ENCODE measurements at places on chromosomes 6 and 20.

DNA sequence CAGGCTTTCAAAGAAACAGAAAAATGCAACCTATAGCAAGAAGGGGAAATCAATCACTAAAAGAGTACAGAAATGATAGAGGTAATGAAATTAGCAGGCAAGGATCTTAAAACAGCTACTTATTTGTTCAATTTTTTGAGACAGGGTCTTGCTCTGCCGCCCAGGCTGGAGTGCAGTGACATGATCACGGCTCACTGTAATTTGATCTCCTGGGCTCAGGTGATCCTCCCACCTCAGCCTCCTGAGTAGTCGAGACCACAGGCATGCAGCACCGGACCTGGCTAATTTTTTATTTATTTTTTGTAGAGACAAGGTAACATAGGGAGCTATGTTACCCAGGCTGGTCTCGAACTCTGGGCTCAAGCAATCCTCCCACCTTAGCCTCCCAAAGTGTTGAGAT, 21.6 kb downstream of the TFB1M start:
- DNase-seq, result no peak

DNA sequence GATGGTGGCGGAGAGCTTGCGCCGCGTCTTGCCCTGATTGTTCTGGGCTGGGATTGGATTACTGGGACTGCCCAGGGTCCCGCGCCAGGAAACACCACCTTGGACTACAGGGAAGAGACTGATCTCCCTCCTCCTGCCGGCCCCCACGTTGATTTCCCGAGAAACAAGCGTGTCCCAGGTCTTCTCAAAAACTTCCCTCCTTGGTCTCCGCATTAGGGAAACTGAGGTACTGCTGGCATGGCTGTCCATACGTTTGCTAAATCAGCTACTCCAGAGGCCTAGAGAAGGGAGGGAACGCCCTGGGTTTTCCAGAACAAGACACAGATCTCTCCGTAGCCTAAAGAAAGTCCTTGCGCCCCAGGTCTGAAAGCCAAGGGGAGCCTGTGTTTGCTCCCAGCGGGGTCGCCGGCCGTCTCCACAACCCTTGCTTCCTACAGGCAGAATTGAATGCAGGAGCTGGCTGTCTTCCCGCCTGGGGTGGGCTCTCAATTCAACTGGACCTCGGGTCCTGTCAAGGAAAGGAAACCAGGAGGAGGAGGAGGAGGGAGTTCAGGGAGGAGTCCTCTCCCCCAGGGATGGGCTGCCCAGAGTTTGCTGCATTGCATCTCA, 29.2 kb downstream of the TFAP2A start:
- DNase-seq, result no peak

- no peak for DNase-seq
These were observed 114.7 kb upstream of the BACH2 start for GRCh38 chr6:90411292-90411781.

DNA sequence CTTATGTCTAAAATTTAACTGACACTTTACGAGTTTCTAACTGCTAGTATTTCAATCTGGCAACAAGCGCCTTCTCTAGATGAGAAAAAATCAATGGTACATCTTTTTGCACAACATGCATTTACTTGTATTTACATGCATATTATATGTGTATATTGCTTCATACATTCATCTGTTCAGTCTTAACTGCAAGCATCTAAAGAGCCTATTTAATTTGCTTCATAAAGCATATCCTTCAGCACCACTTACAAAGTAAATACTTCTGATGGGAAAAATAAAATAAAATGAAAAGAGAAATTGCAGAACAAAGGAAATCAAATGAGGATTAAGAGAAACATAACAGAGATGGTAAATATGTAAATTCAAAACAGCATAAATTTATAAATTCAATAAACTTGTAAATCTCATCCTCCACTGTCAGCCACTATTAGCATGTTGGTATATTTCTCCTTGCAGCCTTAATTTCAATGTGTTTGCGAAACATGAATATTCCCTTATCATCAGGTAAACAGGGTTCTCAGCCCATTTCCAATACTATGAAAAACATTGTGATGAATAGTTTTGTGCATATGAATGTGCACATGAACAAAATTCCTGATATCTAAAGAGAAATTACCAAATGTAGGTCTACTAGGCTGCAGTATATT, 332.5 kb upstream of the RUNX2 start:
- no peak for DNase-seq

DNA sequence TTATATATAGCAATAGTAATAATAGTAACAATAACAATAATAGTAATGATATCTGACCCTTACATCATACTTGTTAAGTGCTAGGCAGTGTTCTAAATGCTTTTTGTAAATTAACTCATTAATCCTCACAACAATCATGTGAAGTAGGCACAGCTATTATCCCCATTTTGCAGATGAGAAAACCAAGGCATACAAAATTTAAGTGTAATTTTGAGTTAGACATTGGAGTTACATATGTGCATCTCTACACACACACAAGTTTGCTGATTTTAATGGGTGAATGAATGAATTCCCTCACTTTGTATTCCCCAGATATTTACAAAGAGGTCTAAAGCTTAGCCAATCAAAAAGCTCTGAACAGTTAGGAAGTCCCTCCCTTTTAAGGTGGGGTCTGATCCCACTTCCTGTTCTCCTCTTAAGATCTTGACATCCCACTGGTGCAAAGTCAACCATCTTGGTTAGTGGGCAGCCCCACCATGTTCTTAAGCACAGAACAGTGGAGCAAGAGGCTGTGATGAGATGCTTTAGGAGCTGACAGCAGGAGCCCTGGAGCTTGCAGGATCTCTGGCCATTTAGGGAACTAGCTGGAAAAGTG, 85.3 kb upstream of the FOXP4 start:
- no peak for DNase-seq

- no peak for DNase-seq
These were observed 36.8 kb upstream of the ZBP1 start for GRCh38 chr20:57656821-57657534.

DNA sequence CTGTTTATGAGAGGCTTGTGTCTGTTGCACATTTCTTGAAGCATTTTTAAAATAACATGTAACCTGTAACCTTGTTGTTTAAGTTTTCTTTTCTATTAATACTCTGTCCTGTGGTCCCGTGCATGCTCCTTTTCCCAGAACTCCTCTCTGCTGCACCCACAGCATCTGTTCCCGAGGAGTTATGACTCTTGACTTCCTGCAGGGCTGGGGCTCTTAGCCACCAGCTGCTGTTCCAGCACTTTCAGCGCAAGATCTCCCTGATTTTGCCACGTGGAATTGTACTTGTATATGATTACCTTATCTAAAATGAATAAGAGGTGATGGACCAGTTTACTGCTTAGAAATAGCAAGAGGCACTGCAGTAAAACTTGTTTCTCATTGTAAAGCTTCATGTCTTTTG, 150.6 kb downstream of the QKI start:
- no peak for DNase-seq

DNA sequence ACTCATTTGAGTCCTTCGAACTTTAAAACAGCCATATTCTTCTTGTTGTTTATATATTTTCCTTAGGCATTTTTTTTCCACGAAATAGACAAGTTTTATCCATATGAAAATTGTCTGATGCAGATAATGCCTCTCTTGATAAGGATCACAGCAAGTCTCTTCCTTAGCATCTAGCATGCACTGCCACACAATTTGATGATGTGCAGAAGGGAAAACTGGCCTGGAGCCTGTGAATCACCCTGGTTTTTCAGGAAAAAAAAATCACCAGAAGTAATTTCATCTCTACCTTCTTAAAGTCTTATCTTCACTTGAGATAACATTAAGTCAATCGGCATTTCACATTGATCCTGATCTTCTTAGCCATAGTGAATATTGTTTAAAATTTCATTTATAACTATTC, 199.8 kb downstream of the TENT5A start:
- no peak for DNase-seq

- no peak for DNase-seq
These were observed 726.0 kb downstream of the KIF16B start for GRCh38 chr20:15847196-15847784.

- DNase-seq, result no peak
These were observed 3.8 kb downstream of the DEK start for GRCh38 chr6:18260448-18261106.

- DNase-seq, result no peak
These were observed 14.5 kb upstream of the SIRPG start for GRCh38 chr20:1671891-1672669.

- peak; percentile 61 for DNase-seq
These were observed 170.8 kb downstream of the BCAS1 start for GRCh38 chr20:53899351-53900167.

DNA sequence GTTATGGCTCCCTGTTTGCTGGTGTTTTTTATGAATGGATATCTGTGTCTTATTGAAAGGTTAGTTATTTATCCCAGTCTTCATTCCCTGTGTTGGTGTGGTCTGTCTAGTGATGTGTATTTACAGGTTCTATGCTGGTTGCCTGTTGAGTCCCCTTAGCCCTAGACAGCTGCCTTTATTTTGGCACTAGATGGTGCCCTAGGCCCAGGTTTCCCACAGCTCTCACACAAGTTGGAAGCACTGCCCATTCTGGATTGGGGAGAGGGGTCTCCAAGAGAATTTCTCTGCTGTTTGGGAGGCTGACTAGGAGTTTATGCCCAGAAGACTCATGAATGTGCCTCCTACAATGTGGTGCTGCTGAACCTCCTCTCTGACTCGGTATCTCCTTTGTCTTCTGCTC, 12.4 kb downstream of the GRM1 start:
- no peak for DNase-seq

- DNase-seq, result no peak
These were observed 90.4 kb downstream of the PLEKHG1 start for GRCh38 chr6:150689900-150690590.

GRCh38 chr6:155452576-155452975, 3.1 kb downstream of the NOX3 start:
- no peak for DNase-seq

DNA sequence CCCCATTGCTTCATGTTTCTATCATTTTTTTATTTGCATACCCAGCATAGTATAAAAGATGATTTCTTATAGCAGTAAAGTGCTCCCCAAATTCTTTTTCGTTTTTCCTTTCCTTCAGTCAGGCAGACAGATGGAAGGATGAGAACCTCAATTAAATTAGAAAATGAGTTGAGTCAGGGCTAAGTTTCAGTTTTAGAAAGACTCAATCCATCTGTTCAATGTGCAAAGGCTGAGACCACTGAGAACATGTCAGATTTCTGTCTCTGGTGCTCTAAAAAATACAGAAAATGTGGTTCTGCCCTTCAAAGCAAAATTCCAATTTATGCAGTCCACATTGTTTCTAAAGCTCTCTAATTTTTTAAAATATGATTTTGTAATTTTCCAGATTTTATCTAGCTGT, 257.6 kb upstream of the HS3ST5 start:
- DNase-seq, result no peak

GRCh38 chr6:122647765-122648164, 37.6 kb downstream of the PKIB start:
- no peak for DNase-seq

DNA sequence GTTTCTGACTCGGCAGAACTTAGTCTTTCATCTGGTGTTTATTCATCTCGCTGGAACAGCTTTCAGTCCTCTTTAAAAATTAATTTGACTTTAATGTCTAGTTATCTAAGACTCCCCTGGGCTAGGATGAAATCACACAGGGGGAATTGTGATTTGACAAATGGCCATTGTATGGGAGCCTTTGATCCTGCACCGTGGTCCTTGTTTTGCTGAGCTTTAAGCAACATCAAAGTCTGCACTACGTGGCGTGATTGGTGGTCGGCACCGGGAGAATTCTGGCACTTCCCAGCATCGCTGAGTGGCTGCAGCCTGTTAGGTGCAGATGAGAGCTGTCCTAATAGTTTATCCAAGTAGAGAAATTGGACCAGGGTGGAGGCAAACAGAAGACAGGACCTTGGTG, 146.9 kb downstream of the TBC1D7 start:
- DNase-seq, result no peak

- no peak for DNase-seq
These were observed 109.6 kb downstream of the ASXL1 start for GRCh38 chr20:32467506-32468312.

Measured in NCI-H1930 (cell line).